ENCODE measurements at places on chromosomes 12 and 14.

DNA sequence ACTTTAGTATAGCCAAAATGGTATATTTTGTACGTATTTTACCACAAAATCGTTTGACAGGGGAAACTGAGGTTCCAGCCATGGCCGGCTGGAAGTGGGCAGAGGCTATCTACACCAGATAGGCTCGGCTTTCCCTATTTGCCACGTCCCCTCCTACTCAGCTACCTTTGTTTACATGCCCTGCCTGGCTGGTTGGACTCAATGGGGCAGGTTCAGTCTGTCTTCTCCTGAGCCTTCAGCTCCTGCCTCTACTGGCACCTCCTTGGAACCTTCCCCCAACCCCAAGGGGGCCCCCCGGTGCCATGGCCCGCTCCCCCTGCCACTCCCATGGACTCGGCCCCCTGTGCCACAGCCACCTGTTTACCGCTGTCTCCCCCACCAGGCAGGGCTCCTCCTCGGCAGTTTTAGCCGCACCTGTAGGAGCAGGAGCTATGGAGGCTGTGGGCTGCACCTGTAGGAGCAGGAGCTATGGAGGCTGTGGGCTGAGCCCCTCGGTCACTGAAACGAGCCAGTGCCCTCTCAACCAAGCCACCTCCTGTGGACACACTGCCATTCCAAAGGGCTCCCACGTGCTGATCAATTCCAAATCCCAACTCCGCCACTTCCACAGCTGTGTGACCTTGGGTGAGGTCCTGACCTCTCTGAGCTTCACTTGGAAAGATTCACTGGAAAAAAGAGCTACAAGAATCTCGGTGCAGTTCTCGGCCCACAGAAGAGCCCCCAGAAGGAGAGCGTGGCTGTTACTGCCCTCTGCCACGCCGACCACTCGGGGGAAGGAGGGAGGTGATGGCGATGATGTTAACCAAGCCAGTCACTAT is 62.2 kb downstream of the NCOR2 start:
- no peak for DNase-seq

DNA sequence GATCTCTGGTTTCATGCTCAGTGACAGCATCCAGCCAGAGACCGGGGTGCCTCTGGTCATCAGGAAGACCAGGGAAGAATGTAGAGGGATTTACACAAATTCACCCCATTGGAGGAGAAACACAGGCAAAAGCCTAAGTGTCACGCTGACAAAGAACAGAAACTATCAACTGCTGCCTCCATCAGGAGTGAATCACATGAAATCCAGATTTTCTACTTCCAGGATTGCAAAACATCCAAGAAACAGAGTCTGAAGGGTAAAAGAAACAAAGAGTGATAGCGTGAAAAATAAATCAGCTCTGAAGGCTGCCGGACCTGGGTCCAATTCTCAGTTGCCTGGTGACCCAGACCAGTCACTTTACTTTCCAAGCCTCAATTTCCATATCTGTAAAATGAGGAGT is 136.1 kb upstream of the MAP1LC3B2 start:
- no peak for DNase-seq

GRCh38 chr12:23843958-23844357 is 105.5 kb downstream of the SOX5 start:
- DNase-seq, result no peak

DNA sequence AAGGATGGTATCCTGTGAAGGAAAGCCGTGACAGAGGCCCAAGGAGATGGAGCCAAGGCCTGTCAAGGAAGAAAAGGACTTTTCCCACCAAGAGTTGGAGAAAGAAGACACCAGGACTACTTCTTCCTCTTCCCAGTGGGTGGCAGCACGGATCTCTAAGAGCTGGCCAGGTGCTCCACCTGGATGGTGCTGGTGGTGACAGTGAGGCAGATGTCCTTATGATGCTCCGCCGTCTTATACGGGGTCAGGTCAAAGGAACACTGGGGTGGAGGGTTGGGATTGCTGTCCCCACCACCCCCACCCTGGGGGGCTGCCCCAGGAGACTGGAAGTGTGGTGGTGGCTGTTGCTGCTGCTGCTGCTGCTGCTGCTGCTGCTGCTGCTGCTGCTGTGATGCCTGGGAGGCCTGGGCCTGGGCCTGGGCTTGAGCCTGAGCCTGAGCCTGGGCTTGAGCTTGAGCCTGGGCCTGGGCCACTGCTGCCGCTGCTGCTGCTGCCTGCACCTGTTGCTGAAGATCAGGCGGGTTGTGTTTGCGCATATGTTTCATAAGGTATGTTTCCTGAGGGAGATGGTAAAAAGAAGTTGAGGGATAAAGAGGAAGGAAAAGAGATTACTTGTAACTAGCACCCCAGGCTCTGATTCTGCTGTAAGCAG is 4.8 kb upstream of the ING4 start:
- DNase-seq, result no peak

DNA sequence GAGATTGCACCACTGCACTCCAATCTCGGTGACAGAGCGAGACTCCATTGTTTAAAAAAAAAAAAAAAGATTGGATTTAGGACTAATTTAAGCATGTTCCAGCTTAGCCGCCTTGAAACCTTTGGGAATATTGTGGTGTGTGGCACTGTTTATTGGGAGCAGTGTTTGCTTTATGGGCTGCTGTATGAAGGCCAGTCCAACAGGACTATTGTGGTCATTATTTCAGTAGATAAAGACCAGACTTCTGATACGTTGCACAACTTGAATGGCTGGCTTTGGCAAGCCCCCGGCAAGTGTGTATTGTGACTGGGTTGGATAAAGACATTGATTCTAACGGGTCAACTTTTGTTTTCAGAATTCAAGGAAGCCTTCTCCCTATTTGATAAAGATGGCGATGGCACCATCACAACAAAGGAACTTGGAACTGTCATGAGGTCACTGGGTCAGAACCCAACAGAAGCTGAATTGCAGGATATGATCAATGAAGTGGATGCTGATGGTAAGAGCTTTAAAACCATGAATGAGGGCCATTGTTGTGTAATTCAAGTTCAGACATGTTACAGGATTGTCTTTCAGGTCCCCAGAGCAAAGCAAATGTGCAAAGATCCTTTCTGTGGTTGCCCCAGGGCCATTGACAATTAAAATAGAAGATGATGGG is 4.2 kb downstream of the CALM1 start:
- DNase-seq, result no peak

DNA sequence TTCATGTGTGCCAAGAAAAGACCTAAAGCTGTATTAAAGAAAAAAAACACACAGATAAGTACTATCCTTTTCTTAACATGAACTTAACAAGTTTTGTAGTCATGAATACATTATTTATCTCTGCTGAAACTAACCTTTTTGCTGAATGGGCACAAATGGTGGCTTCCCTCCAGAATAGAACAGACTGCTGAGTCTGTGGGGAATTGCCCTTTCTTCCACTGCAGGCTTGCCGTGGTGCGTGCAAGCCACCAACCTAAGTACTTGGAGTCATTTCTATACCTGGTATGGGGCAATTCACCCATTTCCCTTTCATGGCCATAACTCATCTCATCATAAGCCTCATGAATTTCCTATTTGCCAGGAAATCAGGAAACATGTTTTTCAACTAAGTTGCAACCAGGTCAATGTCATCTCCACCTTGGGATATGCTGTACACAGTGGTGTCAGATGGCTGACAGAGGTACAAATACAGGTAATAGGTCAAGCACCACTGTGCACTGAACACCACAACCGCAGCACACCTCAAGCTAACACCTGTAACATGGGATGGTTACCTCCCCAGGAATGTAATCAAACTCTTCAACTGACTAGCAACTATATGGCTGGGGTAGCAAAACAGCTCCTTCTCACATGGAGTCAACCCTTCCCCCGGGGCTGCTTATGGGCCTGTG is 49.9 kb downstream of the CATSPERB start:
- DNase-seq, result no peak

All from stimulated activated CD8-positive, alpha-beta memory T cell treated with anti-CD3 and anti-CD28 coated beads, Interleukin-15, amount 100 ng/mL, for 1 hour (primary cell).